ENCODE measurements at places on chromosomes 4 and X.

- DNase-seq: no peak
Measured at GRCh38 chr4:139933104-139933503, 220.9 kb downstream of the MAML3 start.

DNA sequence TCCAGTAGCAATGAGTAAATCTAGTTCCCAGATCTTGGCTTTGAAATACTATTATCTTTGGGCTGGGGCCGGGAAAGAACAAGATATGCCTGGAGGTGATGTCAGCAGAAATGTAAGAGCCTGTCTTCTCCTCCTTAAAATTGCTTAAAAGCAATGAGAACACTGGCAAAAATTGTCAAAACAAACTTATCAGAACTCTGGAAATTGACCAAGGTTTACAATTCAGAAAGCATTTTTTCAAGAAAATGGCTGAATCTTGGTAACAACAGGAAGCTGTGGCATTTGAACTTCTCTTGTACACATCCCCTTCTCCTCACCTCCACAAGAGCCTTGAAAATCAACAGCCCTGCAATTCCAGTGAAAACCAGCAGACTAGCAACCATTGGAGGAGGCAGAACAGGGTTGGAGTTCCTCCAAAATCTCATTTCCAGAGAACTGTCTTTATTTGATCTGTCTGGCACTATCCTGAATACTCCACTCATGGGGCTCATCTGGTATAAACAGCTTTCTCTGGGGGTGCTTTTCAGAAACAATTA, 13.5 kb downstream of the TIMP1 start:
- DNase-seq: no peak

DNA sequence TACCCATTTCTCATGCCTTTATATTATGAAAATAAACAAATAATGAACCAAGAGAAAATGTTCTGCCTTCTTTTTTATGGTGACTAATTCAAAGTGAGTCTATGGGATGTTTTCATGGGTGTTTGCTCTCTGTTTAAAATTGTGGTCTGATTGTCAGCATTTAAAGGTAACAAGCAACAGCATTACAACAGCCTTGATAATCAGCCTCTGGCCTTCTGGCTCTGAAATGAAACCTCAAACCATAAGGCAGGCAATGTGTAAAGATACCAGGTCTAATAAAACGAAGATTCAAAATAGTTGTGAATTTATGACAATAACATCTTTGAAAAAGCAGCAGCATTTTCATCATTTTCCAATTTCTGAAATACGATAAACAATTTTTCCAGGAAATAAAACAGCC, 63.7 kb downstream of the FAM13A start:
- no peak for DNase-seq

DNA sequence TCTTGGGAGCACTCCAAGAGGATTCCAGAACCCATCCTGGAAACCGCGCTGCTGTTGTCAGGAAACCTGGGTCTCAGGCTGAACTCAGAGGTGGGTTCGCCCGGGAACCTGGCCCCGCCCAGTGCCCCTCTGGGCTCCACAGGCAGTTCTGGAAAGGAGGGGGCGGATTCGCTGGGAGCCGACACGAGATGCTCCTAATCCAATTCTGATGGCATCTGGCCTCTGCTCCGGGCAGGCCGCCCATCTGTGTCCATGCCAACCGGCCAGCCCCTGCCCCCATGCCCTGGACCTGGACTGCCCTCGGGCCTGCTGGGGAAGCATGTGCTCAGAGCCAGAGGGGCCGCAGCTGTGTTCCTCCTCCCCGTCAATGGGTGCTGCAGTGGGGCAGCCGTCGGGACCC, 21.0 kb downstream of the ATP2B3 start:
- no peak for DNase-seq

- no peak for DNase-seq
Measured at GRCh38 chrX:108945883-108946523, 209.6 kb upstream of the IRS4 start.

DNA sequence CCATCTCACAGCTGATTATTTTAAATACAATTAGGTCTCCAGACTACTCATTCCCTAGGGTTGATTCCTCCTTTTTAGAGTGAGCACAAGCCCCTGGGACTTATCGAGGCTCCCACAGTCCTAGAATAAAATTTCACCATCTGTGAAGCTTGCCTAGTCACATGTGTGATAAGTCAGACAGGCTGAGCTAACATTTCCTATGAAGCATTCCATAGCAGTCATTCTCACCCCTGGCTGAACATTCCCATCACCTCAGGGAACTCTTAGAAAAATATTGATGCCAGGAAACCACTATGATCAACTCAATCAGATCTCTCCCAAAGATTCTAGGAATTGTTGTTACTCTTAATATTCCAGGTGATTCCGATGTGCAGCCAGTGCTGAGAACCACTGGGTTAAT, 37.7 kb downstream of the ARHGEF9 start:
- no peak for DNase-seq

DNA sequence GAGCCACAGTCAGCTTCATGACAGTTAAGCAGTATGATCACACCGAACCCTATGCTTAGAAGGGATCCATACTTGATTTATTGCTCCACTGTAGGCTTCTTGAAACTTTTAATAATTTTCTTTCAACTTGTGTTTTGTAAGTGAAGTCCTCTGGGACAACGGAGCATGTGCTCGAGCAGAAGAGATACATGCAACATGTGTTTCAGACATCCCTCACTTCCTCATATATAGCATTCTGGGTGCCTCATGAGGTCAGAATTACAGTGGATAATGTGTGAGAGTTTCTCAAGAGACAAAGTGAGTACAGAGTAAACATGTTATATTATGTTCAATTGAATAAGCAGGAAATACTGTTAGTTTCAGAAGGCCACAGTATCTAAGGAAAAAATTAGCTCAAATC, 893.2 kb downstream of the FAT4 start:
- DNase-seq: no peak
